Stimulated activated CD8-positive, alpha-beta memory T cell treated with anti-CD3 and anti-CD28 coated beads, Interleukin-4, amount 100 ng/mL, for 1 hour (primary cell): ENCODE measurements at places on chromosomes 2 and 18.

- no peak for DNase-seq
These were observed 357.7 kb upstream of the HNRNPA3 start for GRCh38 chr2:176854878-176855277.

- no peak for DNase-seq
These were observed 174.2 kb downstream of the PRPF40A start for GRCh38 chr2:152542995-152543481.

- DNase-seq = no peak
These were observed 137.7 kb downstream of the EN1 start for GRCh38 chr2:118709786-118710185.

GRCh38 chr2:10202131-10202665 lies 79.7 kb downstream of the RRM2 start:
- DNase-seq = no peak

DNA sequence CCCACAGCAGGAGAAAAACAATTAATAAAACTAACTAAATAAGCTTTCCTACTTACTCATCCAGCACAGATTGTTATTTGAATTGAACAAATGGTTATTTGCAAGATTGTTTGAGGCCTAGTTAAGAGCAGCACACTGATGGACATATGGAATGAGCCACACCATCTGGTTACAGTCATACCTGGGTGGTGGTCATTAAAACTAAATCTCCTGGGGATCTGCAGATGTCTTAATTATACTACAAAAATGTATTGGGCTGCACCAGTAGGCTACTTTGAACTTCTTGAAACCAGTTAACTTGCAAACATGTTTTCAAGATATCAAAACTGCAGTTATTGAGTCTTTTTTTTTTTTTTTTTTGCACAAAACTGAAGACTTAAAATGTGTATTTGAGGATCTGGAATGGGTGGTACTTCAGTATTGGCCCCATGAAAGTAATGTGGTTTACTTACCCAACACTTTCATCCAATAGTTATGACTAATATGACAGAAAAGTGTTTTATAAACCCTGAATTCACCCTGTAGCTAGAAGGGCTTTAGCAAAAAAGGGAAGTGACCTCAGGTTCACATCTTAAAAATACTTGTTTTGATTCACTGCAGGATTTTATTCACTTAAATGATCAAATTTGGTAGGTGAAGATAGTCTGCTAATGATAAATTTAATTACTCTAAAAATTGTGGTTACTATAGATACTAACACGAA lies 10.8 kb downstream of the AGFG1 start:
- no peak for DNase-seq
